ENCODE measurements at places on chromosomes 4 and X.

- DNase-seq = no peak
These were observed 141.2 kb downstream of the DTHD1 start for GRCh38 chr4:36422607-36423006.

DNA sequence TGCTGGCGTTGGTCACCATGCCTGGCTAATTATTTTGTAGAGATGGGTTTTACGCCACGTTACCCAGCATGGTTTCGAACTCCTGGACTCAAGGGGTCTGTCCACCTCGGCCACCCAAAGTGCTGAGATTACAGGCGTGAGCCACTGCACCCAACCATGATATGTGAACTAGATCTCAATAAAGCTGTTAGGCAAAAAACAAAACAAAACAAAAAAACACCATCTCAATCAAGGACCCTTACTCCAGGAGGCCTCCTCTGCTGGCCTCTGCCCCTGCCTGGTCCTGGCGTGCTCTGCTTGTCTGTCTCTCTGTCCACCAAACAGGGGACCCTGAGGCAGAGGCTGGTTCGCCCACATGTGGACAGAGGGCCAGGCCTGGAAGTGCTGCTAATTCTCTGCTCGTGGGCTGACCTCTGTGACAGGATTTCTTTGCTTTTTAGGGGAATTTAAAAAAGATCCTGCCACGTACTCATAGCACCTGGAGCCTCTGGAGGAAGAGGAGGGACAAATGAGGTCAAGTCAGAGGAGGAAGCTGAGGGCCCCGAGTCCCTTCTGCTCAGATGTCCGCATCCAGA lies 32.7 kb upstream of the WFS1 start:
- DNase-seq = no peak

- DNase-seq = no peak
These were observed 779.3 kb downstream of the ARAP2 start for GRCh38 chr4:35464964-35465528.

- no peak for DNase-seq
These were observed 342.1 kb upstream of the CTSO start for GRCh38 chr4:156295676-156296195.

DNA sequence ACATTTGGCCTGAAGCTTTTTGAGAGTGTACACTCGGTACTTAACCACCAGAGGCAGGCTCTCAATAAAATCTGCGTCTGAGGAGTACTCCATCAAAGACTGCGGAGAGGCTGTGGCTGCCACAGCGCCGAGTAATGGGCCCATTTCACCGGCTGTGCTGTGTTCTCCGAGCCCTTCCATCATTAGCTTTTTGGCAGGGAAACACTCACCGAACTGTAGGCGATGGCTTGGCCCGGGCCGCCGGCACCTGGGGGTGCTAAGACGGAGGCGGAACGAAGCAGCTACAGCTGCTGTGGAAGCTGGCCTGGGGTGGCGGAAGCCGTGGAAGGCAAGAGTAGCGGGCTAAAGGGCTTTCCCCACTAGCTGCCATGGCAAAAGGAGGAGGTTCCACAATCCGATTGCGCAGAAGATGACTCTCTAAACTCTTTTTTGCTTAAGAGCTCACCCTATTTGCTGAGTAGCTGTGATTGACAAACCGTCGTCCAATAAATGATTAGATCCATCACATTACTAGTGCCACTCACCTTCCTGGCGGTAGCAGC lies 48.5 kb upstream of the PABPC1L2A start:
- no peak for DNase-seq

DNA sequence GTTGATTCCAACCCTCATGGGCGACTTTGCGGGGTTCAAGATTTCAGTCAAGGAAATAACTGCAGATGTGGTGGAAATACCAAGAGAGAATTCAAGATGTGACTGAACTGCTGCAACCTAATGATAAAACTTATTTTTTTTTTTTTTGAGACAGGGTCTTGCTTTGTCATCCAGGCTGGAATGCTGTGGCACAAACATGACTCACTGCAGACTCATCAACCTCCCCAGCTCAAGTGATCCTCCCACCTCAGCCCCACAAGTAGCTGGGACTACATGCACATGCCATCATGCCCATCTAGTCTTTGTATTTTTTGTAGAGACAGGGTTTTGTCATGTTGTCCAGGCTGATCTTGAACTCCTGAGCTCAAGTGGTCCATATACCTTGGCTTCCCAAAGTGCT lies 19.5 kb upstream of the WDFY3 start:
- DNase-seq = no peak

DNA sequence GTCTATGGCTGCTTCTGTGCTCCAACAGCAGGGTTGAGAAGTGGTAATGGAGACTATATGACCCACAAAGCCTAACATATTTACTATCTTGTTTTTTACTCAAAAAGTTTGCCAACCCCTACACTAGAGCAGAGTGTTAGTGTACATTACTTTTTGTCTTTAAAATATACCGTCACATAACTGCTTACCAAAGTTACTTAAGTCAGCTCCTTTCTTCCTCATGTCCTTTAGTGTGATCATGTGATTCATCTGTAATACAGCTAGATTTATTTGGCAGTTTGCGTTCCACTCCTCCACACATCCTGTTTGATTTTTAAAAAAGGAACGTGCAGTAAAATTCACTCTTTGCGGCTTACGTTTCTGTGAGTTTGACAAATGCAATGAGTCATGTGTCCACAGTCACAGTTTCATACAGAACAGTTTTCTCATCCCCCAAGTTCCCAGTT lies 162.4 kb upstream of the GPRIN3 start:
- no peak for DNase-seq

- DNase-seq = peak; percentile 4
These were observed 790 bp downstream of the CLGN start for GRCh38 chr4:140426610-140427105.

DNA sequence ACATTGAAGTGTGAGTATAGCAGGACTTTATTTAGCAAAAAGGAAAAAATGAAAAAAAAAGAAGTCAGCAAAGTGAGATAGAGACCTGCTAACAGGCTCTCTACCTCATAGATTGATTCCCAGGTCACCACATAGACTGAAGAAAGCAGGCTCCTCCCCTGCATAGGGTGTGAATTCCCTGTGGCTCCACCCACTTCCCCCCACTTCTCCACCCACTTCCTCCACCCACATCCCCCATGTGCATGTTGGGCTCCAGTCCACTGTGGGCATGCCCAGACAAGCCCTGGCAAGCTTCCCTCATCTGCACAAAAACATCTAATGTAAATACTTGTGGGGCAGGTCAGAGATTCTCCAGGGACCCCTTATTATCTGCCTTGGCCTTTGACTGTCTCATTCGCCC lies 97.8 kb downstream of the TMEM47 start:
- DNase-seq = no peak

DNA sequence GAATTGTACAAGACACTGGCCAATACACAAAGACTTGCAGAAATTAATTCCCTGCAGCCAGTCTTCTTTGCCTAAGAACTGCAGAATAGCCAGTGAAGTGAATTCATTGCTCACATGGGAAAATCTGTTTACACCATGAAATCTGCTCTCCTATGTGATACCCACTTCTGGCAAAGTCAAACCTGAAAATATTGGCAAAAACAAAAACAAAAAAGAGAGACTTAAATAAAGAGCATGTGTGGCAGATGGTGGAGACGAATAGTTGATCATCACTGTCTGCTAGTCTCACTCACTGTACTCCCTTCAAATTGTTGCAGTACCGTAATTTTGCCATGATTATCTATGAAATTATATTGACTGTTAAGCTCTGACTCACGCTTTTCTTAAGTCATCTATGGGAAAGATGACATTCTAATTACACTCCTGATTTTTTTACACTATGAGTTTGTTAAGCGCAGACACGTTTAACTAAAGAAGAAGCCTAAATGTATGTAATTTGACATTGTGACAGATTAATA lies 406.8 kb downstream of the PCDH7 start:
- DNase-seq = no peak

DNA sequence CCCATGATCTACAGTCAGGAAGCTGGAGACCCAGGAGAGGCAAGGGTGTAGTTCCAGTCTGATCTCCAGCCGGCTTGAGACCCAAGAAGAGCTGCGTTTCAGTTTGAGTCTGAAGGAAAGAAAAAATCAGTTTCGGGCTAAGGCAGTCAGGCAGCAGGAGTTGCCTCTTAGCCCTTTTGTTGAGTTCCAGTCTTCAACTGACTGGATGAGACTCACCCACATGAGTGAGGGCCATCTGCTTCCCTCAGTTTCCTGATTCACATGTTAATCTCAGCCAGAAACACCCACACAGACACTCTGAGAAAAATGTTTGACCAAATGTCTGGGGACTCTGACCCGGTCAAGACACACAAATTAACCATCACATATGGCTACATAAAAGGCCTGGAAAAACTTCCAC lies 73.6 kb upstream of the ELOVL6 start:
- DNase-seq = no peak

DNA sequence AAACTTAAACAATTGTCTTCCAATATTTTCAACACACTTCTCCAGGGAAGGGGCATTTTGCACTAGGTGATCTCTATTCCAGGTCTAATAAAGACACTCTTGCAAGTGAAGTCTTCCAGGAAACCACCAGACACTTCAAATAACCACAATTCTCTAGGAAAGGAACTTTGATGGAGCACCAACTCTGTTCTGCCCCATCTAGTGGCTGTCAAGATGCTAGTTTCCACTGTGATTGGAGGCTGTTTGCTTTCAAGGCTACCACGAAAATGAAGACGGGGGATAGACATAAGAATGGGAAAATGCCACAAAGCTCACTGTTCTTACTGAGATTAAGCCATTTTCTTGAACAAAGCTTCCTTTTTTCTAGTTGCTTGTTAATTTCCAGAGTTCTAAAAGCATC lies 100.6 kb upstream of the F9 start:
- DNase-seq = no peak

DNA sequence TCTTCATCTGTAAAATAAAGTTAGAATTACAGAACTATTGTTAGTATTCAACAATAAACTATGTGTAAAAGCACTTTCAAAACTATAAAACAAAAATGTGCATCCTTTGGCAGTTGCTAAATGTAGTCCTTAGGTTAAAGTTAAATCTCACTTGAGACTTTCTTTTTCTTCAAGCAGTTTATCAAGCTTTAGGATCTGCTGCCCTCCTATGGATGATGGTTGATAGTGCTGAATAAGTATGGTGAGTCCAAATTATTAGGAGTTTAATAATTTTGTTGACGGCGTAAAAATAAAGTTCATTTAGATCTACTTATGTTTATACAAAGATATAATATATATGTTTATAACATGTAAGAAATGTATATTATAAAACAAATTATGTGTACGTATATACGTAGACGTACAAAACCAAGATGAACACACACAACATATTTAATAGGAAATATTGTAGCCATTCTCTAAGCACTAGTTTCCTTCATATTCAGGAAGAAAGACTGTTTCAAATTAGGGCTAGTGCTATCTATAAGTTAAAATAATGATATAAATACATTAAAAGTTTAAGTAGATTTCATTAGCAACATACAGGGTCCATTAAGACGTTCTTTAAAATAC lies 22.3 kb downstream of the UGT2A2 start:
- no peak for DNase-seq

GRCh38 chr4:95358421-95358820 lies 190.4 kb downstream of the UNC5C start:
- DNase-seq = no peak

- DNase-seq = no peak
These were observed 206.4 kb upstream of the BCOR start for GRCh38 chrX:40304115-40304514.

- DNase-seq = no peak
These were observed 607.8 kb upstream of the ZFP42 start for GRCh38 chr4:187387739-187388138.

DNA sequence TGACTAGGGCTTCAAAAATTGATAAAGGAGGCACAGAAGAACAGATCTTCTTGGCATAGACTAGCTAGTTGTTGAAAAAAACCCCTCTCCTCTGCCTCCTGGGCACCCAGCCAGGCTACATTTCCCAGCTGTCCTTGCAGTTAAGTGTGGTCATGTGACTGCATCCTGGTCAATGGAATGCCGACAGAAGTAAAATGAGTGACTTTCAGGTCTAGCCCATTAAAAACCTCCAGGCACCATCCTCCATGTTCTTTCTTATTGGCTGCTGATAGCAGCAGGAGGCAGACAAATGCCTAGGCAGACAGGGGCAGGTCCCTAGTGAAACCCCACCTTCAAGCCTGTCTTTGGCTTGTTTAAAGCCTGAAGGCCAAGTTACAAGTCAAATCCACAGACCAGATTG lies 35.3 kb downstream of the ATXN3L start:
- no peak for DNase-seq

- DNase-seq = no peak
These were observed 7.9 kb upstream of the STOX2 start for GRCh38 chr4:183897193-183897592.

DNA sequence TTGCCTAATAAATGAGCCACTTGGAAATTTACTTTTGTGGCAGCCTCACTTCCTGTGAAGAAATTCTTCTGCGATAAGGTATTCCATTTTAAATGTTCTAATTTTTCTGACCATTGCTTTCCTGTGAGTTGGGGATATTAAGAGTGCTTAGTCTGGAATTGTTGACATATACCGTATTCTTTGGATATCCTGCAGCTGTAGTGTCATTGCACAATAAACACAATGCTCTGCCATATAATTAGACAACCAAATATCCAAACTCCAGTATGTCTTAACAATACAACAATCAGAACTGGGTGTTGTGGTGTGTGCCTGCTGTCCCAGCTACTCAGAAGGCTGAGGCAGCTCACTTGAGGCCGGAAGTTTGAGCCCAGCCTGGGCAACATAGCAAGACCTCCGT lies 99.4 kb downstream of the LUZP4 start:
- DNase-seq = no peak

GRCh38 chr4:123553733-123554637 lies 157.4 kb downstream of the SPRY1 start:
- no peak for DNase-seq

GRCh38 chr4:187333151-187333550 lies 609.5 kb upstream of the FAT1 start:
- no peak for DNase-seq

DNA sequence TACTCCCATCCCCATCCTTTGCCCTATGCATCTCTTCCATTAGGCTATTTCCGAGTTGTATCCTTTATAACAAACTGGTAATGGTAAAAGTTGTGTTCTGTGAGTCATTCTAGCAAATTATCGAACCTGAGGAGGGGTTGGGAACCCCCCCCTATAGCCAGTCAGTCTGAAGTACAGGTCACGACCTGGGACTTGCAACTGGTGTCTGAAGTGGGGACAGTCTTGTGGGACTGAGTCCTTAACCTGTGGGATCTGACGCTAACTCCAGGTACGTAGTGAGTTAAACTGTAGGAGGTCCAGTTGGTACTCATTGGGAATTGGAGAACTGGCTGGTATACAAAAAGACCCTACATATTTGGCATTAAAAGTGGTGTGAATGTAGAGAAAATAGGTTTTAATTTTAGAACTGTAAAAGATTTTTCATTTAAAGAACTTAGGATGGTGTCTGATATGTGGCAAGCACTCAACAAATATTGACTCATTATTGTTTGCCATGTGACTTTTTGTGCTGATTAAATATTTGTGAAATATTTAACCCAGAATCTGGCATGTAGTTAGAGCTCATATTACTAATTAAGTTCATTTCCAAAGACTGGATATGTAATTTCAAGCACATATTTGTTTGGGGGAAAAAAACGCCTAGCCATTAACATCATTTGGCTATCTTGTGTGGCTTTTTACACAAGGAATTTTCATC lies 50.7 kb downstream of the CHST7 start:
- no peak for DNase-seq

GRCh38 chr4:184024637-184025036 lies 119.5 kb downstream of the STOX2 start:
- no peak for DNase-seq
